ENCODE measurements at places on chromosomes 7 and 10.

DNA sequence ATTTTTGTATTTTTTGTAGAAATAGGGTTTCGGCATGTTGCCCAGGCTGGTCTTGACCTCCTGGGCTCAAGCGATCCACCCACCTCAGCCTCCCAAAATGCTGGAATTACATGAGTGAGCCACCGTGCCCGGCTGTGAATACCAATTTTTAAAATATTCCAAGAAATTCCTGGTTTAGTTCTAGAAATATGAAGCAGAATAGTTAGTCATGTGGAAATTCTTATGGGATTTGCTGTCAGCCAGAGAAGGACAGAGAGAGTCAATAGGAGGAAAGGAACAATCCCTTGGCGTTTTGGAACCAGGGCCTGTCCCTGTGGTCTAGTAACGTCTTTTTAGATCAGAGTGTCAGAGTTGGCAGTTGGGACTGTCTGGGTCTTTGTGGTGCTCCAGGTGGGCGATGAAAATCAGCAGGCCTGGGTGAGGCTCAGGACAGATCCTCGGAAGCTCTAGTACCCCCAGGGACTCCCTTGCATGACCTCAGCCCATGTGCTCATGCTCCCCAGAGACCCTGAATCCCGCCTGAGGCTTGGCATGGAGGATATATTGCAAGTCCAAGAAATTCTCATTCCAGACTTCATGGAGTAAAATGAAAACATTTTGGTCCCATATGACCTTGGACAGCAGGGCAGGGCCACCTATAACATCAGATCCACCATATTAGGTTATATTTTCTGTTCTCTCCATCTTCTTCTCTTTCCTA is 7.8 kb downstream of the NODAL start:
- DNase-seq: no peak

DNA sequence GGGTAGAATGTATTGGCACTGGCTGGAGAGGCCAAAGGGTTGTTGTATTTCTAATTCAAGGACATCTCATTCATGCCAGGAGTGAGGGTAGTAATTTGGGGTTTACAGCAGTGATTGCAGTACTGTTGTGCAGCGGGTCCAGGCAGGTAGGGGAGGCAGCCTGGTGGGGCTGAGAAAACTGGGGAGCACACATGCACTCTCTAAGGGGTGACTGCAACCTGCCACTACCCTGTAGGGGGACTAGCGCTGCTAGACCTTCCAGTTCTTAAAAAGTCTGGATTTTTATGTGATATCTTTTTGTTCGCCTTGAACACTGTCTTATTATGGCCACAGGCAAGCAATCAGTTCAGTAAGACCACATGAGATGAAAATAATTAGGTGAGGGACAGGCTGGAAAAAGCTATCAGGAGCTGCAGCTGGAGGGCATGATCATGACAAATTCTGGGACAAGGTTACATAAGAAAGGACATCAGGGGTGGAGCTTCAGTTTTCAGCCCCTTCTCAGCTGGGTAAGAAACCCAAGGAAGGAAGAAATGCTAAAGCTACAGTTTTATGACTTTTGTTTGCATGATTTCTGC is 149.0 kb downstream of the ARHGAP21 start:
- no peak for DNase-seq

DNA sequence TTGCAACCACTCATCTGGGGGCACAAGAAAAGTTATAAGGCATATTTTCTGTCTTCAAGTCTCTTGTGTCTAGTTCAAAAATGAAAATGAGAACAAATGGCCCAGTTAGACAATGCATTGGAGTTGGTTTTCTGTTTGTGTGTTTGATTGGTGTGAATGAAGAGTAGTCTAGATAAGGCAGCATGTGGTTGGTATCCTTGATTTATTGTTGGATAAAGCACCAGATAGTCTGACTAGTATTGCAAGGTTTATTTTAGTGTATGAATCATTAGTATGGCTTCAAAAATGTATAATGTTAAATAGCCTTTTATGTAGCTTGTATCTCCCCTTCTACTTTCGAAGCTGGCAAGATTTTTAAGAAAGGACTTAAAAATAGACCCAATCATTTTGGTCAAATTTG is 237.3 kb downstream of the CDK14 start:
- no peak for DNase-seq

GRCh38 chr10:21279217-21279575 is 246.3 kb downstream of the SKIDA1 start:
- no peak for DNase-seq

DNA sequence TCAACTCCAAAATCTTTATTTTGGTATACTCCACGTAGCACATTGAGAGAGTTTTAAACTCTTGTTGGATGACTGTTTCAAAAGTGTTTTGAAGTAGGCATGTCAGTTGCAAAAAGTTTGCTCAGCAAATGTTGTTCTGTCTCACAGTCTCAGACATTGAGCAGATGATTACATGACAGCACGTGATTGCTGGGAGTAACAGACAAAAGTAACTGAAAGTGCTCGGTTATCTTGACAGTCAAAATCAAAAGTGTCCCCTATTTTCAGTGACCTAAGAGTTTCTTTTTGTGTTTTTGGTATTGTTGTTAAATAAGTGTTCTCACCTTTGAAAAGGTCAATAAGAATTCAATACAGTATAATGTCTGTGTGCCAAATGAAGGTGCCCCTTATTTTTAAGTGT is 84.3 kb downstream of the CFTR start:
- DNase-seq: no peak

DNA sequence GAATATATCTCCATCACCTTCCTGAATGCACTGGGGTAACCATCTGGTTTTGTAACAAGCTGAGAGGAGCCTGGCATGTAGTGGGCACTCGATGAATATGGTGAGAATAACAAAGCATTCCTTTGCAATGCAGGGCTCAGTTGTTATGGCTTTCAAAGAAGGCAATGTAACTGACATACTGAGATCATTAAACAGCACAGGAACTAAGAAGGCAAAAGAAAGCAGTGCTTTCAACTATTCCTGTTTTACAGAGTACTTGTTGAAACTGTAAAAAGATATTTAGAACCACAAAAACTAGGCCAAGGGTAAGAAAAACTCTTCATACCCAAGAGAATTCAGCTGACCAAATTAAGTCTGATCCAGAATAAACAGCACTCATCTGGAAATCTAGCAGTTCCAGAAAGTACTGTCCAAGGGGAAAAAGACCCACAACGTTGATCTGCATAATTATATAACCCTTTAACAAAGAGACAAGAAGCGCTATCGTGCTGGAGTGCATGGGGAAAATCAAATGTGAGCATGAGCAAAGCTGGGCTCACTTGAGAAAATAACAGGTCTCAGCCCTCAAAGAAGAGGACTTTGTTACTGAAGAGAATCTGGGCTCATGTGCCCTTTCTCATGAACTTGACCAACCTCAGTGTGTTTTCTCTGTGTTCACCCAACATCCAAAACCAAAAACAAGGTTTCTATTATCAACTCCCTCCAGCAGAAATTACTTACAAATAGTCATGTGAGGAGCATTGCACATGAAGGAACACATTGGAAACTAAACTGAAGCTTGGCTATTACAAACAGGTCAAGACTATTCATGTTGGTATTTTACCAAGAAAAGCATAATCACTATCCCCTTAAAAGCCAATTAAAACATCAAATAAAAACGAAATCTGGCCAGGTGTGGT is 116.2 kb downstream of the AVL9 start:
- no peak for DNase-seq

DNA sequence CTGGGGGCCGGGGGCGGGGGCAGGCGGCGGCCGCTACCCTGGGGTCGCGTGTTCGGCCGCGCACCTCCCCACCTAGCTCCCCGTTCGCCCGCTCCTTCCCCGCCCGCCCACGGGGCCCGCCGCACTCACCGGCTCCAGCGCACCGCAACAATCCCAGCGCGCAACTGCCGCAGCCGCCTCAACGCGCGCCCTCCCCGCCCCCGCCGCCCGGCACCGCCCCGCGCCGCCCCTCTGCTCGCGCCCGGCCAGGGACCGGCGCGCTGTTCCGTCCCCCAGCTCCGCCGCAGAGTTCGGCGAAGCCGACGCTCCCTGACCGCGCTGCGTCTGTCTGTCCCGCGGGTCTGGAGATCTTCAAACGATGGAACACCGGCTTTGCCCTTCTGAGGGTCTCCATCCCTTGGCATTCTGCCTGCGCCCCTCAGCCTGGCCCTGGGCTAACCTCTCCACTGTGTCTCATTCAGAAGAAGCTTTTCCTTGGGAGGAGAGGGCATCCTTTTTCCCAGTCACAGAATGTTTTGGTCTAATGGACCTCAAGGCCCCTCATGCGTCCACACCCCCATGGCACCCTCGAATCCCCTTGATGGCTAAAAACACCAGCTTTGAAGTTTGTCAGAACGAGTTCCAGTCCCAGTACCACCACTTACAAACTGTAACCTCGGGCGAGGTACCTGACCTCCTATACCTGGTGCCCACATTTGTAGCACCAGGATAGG is at the start of gene NT5C2:
Gene NT5C2, minus strand, starts transcription at position 166 of the 713 bp plus-strand sequence. CDS start 18,314 bp downstream, outside the sequence.
- DNase-seq: peak; percentile 27

DNA sequence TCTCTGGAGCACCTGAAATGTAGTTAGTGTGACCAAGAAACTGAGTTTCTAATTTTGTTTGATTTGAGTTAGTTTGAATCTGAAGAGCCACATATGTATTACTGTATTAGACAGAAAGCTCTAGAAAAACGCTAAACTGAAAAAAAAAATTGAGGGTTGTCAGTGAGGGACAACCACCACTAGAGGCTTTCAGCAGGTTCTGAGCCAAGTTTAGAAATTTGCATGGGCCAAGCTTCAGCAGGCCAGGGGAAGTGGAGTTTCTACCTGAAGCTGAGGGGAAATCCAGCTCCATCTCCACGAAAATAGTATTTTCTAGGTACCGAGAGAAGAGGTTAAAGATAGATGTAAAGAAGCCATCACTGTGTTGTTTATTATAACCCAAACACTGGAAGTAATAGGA is 77.9 kb upstream of the PLXNA4 start:
- no peak for DNase-seq

- DNase-seq: no peak
Observed at GRCh38 chr10:70840836-70841235, 25.1 kb downstream of the SGPL1 start.

DNA sequence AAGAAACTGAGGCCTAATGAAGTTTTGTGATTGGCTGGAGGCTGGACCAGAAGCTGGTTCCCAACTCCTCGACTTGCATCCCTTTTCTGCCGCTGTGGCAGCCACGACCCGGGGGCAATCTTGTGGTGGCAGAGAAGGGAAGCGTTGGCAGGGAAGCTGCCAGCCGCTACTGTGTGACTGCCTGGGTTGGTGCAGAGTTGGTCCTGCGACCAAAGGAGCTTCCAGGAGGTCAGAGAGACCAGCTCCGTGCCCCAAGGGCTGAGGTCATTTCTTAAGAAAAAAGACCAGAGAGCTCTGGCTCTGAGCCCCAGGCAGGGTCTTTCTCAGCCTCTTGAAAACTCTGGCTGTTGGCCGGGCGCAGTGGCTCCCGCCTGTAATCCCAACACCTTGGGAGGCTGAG is 47.2 kb downstream of the PRF1 start:
- no peak for DNase-seq

DNA sequence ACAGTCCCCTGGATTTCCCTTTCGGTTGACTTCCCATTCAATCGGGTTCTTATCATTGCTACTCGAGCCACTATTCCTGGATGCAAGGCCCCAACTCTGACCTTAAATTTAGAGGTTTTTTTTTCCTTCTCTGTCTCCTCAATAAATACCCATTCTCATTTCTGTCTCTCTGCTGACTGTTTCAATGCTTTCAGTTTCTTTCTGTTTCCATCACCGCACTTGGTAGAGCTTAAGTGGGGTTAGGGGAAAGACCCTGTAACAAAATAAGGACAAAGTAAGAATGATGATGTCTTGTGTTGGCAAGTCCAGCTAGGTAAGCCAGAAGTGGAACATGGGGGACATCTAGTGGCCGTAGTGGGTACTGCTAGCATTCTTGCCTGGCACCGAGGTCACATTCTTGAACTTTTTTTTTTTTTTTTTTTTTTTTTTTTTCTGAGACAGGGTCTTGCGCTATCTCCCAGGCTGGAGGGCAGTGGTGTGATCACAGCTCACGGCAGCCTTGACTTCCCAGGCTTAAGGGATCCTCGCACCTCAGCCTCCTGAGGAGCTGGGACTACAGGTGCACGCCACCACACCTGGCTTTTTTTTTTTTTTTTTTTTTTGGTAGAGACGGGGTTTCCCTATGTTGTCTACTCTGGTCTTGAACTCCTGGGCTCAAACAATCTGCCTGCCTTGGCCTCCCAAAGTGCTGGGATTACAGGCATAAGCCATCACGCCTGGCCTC is 40.3 kb downstream of the ZC3HC1 start:
- peak; percentile 78 for DNase-seq

DNA sequence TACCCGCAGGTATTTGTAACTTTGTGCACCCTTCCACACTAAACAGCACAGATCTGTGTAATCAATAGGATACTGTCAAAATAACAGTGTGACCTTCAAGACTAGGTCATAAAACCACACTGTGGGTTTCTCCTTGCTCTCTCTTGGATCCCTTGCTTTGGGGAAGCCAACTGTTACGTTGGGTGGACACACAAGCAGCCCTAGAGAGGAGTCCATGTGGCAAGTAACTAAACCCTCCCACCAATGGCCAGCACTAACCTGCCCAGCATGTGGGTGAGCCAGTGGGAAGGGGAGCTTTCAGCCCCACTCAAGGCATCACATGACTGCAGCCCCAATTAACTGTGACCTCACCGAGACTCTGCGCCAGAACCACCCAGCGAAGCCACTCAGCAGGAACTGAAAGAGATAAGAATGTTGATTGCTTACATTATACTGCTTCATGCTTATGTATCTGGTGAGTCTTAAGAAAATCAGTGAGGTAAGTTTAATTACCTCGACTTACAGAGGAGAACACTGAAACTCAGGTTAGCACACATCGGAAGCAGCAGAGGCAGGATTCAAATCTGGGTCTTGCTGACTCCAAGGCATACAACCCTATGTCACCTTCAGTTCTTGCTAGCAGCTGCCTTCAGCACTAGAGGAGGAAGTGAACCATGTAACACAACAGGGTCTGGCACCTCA is 9.4 kb upstream of the ZC3HAV1 start:
- DNase-seq: no peak

DNA sequence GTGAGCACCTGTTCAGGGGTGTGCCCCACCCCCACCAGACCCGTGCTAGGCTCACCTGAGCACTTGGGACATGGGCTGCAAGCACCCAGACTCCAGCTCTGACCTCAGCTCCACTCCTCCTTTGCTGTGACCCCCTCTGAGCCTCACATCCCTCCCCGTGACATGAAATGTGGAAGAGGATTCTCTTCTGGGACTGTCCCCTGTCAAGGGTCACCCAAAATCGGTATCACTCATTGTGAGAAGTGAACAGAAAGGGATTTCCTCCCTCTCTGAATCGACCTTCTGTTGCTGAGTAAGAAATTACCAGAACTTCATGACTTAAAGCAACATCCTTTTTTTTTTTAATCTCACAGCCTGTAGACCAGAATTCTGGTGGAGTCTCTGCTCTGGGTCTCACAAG is 6.2 kb upstream of the CHST15 start:
- DNase-seq: no peak

- no peak for DNase-seq
Observed at GRCh38 chr7:89800761-89801160, 353.5 kb upstream of the STEAP1 start.

DNA sequence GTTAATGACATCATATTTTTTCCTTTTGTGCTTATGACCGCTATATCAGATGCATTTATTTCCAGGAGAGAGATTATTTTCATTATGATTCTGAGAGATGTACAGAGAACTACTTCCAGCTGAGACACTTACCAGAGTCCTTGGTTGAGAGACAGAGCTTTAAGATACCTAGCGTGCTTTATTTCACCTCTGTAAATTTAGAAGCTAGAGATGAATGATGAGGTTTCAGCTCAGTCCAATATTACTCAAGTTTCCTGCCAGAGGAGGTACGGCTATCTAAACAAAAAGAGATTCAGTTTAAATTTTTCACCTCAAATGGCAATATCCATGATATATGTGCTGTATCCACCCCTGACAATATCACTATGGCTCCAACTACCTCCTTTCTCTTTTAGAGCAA is 182.6 kb upstream of the FAM3C start:
- DNase-seq: no peak
